Activated CD4-positive, CD25-positive, alpha-beta regulatory T cell treated with anti-CD3 and anti-CD28 coated beads, Interleukin-2, amount 50 U/mL, for 16 hours (primary cell): ENCODE measurements at places on chromosomes 5 and 9.

- DNase-seq: no peak
Measured at GRCh38 chr5:175658299-175659145, 651 bp downstream of the HRH2 start.

DNA sequence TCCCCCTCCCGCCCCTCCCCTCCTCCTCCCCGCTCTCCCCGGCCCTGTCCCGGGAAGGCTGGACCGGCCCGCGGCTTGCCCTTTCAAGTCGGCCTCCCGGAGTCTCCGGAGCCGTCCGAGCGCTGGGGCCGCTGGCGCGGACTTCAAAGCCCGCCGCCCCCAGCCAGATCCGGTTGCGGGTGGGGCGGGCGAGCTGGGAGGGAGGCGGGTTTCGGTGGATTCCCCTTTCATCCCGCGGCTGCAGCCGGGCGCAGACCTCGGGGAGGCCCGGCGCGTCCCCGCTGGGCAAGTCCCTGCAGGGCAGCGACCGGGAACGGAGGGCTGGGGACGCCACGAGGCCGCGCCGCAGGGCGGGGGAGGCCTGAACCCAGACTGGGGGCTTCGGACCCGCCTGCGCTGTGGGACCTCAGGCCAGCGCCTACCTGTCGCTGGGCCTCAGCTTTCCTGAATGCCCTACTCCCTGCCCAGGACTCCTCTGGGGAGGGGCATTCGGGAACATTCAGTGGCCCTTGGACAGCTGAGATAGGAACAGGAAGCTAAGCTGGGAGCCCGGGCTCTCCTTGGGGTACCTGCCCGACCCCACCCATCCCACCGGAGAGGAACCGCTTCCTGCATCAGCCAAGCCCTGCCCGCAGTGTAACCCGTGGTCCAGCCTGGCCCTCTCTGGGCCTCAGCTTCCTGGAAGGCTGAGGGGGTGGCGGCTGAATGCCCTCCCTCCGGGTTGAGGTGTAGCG lies 23.4 kb downstream of the C9orf50 start:
- DNase-seq: no peak

DNA sequence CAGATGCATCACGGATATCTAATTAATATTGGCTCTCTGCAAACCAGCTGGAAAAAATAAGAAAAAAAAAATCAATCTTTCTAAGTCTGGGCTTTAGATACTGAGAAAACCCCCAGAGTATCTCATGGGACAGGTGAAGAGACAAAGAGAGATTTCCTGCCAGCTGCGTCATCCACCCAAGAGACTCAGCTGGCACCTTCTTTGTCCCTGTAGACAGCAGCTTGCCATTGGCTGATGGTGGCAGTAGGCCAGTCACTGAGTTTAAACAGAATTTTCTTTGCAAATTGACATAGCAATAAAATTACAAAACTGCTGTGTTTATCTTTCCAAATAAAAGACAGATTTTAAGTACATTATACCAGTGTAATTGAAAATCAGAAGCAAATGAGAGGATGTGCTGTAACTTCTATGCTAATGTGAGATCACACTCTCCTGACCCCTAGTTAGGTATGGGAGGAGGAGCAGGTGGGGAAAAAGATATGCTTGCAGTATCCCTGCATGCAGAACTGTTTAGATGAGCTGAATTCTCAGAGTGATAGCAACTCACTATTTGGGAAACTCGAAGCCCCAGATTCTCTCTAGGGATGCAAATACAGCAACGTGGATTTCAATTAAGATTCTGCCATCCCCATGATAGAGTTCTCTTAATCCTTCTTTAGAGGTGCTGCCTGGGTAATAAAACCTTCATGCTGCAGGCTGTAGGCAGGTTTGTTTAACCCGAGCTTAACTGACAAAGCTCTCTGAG lies 72.2 kb downstream of the NMUR2 start:
- no peak for DNase-seq

GRCh38 chr9:96487949-96488348 lies 38.0 kb downstream of the HABP4 start:
- DNase-seq: no peak

DNA sequence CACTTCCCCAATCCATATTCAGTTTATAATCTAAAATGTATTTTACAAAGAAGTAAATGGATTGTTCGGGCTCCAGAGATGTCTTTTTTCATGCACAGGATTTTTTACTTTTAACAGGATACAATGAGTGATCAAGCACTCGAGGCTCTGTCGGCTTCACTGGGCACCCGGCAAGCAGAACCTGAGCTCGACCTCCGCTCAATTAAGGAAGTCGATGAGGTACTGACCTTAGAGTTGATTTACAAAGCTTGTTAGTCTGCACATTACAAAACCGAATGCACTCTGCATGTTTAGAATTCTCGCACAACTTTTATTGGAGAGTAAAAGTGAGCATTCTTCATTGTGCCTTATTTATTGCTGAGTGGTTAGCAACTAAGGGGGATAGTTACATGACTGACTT lies 65.2 kb downstream of the ERAP1 start:
- no peak for DNase-seq

DNA sequence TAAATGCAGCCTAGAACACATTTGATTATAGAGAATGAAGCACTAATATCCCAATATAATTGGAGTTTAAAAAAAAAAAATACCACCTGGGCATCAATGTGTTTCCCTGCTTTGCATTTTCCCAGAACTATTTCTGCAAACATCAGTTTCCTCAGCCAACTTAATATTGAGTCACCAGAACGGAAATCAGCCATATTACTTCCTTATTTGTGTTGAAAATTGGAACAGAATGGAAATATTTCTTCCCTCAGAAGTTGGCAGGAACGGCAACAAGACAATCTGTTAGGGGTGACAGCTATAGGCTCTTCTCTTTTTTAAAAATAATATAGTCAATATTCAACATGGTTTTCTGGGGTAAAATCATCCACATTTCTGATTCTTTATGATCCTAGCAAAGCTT lies 4.0 kb downstream of the MFAP3 start:
- DNase-seq: no peak

GRCh38 chr5:40796487-40796889 lies 1.7 kb downstream of the PRKAA1 start:
- no peak for DNase-seq

DNA sequence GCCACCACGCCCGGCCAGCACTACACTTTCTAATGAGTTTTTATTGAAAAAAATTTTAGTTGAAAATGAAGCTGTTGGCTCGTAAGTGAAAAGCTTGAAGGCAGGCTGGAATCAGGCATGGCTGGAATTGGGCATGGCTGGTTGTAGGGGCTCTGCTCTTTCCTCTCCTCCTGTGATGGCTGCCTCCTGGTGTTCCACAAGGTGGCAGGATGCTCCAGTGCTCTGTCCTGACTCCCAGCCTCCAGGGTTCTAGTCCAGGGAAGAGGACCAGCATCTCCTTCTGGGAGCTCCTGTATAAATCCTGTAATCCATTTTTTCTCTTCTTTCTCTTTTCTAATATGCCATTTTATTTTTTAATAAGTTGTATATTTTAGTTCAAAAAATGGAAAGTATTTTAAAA lies 57.2 kb upstream of the DHFR start:
- no peak for DNase-seq

DNA sequence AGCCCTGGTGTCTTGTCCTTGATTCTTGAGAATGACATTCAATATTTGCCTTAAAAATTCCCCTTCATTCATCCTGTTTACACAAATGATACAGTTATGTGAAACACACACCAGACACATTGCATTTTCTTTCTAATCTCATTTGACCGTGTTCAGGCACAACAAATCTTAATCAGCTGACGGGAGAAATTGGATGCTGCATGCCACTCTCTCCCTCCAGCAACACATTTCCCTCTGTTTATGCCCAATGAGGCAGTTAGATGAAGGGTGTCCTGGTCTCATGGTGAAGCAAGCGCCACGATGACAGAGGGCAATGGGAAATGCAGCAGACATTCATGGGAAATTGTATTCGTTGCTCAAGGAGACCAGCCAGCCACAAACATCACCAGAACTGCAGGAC lies 3.2 kb upstream of the FGF1 start:
- DNase-seq: no peak

DNA sequence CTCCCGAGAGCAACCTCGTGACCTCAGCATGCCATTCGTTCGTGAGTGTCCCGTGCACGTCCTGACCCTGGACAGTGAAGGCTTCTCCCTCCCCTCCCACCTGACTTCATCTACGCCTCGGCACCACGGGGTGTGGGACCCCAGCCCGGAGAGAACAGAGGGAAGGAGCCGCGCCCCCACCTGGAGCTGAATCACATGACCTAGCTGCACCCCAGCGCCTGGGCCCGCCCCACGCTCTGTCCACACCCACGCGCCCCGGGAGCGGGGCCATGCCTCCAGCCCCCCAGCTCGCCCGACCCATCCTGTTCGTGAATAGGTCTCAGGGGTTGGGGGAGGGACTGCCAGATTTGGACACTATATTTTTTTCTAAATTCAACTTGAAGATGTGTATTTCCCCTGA lies 38.3 kb upstream of the FCN2 start:
- DNase-seq: no peak

DNA sequence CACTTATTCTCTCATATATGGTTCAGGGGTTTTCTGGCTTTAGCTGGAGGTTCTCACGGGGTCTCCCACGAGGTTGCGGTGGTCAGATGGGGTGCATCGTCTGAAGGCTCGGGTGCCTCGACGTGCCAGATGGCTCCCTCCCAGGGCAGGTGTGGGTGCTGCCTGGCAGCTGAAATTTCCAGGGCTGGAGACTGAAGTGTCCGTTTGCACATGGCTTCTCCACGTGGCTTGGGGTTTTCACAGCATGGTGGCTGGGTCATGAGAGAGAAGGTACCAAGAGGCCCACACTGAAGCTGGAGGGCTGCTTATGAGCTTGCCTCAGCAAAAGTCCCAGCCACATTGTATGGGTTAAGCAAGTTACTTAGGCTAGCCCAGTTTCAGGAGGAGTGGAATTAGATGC lies 218.6 kb downstream of the AGTPBP1 start:
- DNase-seq: no peak

DNA sequence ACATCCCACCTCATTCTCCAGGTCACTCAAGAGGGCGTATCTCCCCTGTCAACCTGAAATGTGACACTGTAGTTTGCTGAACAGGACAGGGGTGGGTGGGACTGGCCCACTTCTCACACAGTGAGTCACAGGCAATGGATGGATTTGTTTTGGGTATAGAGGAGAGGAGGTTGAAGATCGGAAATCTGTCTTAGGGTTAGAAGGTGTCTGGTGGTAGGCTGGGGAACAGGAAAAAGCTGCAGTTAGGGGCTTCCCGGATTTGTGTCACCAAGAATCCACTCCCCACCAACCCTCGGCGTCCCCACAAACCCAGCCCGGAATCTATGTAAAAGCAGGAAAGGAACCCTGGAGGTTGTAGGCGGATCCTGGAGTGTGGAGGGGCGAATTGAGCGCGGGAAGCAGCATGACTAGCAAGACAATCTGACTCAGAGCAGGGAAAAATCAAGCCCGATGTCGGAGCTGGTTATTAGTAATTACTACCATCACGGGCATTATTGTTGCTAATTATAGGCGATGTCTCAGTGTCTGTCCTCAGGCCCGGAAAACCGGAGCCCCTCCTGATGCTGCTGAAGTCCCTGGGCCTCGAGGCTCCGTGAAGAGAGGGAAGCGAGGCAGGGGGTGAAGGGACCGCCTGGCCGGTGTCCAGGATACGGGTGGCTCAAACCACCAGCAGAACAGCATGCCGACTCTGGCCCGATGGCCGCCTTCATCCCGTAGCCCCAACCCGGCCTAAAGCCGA lies 1.7 kb upstream of the IRX1 start:
- no peak for DNase-seq

DNA sequence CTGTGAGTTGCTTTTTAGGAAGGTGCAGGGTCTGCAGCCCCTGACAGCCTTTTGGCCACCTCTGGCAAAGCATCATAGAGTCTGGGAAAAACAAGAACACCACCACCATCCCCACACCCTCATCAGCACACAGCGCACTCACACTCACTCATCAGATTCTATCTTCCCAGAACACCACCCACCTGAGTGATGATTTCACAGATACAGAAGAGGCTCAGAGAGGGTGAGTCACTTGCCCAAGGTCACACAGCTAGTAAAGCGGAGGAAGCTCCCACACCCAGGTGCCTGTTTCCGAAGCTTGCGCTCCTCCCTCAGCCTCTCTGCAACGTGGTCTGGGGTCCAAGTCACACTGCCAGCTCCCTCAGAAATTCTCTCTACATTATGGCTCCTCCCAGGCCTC lies 41.8 kb upstream of the HRH2 start:
- DNase-seq: no peak

GRCh38 chr5:150302301-150303069 lies at the start of gene ARSI:
ARSI (minus strand) TSS chr5:150302905; CDS start chr5:150302373, 532 bp downstream.
- no peak for DNase-seq
